ENCODE measurements at places on chromosomes 1 and 21.

GRCh38 chr1:41353744-41354143, 7.5 kb upstream of the FOXO6 start:
- no peak for DNase-seq

DNA sequence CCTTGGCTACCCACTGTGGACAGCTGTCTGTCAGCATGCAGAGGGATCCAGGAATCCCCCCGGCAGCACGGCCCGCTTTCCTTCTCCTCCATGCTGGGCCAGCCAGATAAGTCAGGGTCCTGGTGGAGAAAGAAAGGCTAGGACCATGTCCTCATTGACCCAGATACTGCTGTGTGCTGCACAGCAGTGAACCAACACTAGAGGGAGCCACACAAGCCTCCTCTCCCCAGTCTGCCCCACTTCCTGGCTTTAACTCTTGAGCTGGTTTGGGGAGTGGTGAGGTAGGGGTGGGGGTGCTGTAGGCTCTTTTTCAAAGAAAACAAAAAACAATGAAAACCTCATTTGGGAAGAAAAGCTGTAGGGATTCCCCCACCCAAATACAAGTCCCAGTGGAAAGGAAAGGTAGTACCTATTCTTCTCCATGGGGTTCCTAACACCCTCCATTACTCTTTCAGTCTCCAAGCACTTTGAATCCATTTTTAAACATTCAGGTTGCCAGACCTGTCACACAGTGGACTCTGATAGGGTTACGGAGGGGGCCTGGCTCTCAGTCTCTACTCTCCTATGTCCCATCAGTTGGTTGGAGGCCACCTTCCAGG, 84.9 kb upstream of the CD1D start:
- DNase-seq = peak; percentile 53

DNA sequence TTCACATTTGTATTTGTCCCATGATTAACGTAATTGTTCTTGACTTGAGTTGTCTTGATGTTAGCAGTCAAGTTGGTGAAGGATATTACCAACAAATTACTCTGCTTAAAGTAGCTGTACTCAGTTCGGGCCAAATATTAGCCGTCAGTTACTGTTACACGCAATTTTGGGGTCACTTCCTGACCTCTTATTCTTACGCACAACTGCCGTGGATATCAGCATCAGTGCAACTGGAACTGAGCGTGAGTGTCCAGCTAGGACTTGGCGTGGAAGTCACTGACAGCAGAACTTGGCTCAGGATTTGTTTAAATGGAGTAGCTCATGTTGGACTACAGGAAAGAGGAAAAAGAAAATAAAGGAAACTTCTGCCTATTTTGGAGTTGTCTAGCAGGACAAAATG, 56.4 kb downstream of the ADAMTS1 start:
- no peak for DNase-seq

DNA sequence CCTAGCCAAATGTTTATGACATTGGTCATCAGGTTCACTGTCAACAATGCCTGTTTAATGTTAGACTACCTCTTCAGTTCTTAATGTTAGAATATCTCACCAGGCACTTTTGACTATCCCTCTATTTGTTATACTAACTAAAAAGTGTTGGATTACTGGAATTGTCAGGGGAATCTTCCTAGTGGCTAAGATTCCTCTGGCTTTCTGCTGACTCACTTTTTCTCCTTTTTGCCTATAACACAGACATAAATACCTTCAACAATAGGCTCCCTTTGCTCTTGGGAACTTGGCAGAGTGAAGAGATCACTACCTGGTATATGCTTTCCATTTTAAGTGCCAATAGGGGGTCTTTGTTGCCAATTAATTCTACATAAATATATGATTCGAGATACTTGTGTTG, 68.5 kb downstream of the TMEM200B start:
- no peak for DNase-seq

DNA sequence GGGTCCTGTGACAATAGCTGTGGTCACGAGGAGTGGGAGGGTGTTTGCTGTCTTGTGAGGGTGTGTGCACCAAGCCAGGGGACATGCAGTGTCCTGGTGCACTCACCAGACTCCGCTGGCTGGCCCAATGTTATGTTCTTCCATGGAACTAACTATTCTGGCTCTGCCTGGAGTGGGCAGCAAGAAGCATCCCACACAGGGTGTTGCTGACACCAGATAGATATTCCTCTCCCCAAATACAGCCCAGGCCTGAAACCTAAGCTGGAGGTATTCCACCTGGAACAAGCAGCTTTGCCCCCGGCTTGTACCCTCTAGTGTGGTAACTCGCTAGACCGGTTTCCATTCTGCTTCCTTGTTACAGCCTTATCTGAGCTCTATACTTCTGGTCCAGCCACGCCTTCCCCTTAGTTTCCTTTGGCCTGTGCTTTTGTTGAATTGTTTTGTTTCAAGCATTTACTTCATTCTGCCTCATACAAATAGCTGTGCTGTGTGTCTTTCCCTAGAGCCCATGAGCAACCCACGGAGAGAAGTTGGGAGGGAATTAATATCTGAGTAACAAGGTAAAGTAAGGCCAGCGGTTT, 14.7 kb upstream of the LY9 start:
- no peak for DNase-seq

DNA sequence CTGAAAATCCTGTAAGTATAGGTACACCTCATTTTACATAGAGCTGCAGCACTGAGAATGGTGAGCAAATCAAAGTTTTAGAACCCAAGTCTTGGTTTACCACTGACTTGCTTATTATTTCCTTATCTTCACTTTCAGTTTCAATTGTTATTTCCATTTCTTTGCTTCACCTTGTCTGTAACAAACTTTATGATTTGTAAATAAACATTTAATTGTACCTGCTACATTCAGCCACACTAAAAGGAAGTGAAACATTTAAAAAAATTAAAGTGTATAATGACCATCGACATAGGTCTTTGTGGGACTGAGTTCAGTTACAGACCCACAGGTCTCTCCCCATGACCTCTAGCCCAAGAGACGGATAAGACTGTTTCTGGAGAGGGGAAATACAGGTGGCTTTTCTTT, 34.4 kb downstream of the LGR6 start:
- DNase-seq = no peak

DNA sequence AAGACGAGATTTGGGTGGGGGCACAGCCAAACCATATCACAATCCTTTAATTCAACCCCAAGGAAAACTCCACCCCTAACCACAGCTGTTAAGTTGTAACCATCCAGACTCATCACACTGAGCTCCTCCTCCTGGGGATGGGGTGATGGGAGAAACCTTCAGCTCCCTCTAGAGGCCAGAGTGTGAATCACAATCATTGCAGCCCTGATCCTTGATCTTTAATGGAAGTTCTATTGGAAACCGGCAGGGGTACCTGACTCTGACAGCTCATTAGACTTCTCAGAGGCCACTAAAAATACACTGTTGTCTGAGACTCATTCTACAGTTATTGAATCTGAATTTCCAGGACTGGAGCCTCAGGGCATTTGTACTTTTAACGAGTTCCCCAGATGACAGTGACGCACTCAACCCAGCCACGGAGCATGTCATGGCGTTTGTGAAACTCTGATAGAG, 127.2 kb downstream of the IGSF21 start:
- DNase-seq = peak; percentile 12

GRCh38 chr1:203320591-203321272, 15.4 kb downstream of the BTG2 start:
- peak; percentile 87 for DNase-seq

- DNase-seq = no peak
These were observed 841.1 kb downstream of the USP25 start for GRCh38 chr21:16570856-16571255.

GRCh38 chr1:172616636-172617035, 42.3 kb upstream of the FASLG start:
- DNase-seq = no peak

DNA sequence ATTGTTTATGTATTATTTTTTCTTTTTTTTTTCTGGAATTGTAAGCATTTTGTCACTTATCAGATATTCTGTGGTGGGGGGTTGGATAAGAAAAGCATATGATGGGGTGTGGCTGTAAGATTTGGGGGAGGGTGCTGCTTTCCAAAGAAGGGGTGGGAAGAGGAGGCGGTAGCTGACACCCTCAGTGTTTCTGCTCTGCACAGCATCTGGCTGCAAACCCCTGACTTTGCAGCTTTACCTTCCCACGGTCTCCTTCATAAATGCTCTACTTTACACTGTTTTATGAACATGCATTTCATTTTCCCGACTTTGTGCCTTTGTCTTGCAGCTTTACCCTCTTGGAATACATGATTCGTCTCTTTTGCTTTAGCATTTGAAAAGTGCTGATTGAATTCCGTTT, 7.6 kb downstream of the FMN2 start:
- DNase-seq = no peak

DNA sequence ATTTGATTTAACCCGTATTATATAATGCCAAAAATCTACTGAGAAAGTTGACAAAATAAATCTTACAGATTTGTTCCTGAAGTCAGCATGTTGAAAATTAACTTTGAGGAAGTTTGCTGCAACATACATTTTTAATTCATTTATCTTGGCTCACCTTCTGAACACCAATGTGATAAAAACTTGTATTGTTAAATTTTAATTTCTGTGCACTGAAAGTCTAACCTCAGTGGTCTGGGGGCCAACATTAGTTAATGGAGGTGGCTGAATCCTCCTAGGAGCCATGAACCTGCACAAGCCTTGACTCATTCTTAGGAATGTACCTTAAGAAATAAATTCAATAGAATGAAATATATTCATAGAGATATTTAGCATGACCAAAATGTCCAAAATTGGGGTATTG, 95.3 kb downstream of the ADSS2 start:
- DNase-seq = no peak

DNA sequence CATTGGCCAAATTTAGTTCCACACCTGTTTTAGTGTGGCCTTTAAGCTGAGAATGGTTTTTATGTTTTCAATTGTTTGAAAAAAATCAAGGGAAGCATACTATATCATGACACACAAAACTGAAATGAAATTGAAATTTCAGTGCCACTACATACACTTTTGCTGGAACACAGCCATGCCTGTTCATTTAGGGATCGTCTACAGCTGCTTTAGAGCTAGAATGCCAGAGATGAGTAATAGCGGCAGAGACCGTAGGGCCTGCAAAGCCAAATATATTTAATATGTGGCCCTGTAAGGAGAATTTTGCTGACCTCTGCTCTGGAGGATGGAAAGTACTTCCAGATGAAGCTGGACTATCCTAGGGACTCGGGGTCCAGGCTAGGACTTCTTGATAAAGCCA, 62.5 kb upstream of the LYST start:
- DNase-seq = no peak

- DNase-seq = no peak
These were observed 16.2 kb upstream of the COL18A1 start for GRCh38 chr21:45388611-45389296.
